ENCODE measurements at places on chromosomes 6 and 20.

DNA sequence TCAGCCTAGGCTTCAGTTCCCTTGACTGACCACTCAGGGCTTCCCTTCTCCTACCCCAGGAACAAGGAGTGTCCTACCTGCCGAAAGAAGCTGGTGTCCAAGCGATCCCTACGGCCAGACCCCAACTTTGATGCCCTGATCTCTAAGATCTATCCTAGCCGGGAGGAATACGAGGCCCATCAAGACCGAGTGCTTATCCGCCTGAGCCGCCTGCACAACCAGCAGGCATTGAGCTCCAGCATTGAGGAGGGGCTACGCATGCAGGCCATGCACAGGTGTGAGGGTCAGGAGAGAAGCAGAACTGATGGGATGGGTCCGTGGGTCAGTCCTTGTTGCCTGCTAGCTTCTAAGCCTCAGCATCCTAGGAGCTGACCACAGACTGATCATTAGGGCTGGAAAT lies 1.6 kb downstream of the RING1 start:
- no peak for DNase-seq

- DNase-seq, result no peak
Measured at GRCh38 chr6:106026748-106027715, 59.1 kb upstream of the PRDM1 start.

- no peak for DNase-seq
Measured at GRCh38 chr20:40703975-40704530, 15.0 kb upstream of the MAFB start.

DNA sequence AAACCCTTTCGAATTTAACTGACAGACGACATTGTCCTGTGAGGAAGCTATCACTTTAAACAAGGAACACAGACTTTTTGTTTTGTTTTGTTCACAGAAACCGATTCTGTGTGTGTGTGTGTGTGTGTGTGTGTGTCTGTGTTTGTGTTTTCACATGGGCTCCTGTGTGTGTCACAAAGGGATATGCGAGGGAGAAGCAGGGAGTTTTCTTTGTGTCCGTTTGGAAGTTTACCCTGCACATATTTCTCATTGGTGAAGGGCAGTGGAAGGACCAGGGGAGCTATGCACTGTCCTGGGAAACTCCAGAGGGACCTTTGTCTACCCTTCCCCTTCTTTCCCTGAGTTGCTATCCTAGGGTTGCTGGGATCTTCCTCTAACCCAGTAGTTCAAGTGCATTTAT lies 17.7 kb downstream of the POM121L2 start:
- DNase-seq, result no peak

DNA sequence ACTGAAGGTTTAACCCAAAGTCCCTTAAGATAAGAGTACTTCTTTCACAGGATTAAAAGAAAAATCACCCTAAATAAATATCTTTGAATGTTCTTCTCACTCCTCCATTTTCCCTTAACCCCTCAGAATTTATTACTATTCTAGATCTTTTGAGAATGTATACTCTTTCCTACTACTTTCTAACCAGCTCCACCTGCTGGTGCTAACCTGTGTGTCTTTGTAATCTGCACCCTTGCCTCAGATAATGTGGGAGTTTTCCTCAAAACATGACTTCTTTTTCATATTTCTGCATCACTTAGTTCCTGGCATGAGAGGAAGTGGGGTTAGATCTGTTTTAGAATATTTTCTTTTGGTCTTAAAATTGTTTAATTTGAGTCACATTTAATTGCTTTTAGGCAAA lies 394.2 kb downstream of the BMP2 start:
- no peak for DNase-seq
